Activated B cell treated with CpG ODN at 0.5 μM for 24 hours (primary cell): ENCODE measurements at places on chromosomes 4 and X.

DNA sequence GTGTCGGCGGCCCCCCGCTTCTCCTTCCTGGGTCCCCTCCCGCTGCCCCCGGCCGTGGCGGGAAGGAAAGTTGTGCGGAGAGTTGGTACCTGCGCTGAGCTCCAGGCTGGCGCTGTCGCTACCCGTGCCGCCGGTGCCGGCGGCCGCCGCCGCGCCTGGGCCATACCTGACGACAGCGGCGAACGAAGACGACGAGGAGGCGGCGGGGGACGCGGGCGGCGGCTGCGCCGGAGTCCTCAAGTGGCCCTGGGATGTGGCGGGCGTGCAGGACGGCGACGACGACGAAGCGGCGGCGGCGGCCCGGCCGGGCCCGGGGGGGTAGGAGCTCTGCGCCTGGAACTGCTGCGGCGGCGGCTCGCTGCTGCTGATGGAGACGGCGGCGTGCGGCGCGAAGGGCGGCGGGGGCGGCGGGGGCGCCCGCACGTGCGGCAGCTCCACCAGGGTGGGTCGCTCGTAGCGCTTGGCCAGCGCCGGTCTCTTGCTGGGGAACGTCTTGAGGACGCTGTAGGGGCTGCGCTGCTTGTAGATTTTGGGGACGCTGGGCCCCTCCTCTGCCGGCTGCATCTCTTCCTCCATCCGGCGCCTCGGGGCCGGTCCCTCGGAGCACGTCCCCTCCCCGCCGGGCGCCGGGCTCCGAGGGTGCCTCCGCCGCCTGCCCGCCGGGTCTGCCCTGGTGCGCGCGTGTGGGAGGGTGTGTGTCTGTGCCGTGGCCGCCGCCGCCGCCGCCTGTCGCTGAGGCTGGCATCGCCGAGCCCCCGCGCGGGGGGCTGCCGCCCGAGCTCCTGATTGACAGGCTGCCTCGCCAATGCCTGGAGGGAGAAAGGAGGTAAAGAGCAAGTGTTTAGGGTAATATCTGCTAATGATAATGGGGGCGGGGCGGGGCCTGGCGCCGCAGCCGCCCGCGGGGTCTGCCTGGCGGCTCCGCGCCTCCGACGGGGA is 618 bp downstream of the BEND4 start:
- peak; percentile 73 for DNase-seq

DNA sequence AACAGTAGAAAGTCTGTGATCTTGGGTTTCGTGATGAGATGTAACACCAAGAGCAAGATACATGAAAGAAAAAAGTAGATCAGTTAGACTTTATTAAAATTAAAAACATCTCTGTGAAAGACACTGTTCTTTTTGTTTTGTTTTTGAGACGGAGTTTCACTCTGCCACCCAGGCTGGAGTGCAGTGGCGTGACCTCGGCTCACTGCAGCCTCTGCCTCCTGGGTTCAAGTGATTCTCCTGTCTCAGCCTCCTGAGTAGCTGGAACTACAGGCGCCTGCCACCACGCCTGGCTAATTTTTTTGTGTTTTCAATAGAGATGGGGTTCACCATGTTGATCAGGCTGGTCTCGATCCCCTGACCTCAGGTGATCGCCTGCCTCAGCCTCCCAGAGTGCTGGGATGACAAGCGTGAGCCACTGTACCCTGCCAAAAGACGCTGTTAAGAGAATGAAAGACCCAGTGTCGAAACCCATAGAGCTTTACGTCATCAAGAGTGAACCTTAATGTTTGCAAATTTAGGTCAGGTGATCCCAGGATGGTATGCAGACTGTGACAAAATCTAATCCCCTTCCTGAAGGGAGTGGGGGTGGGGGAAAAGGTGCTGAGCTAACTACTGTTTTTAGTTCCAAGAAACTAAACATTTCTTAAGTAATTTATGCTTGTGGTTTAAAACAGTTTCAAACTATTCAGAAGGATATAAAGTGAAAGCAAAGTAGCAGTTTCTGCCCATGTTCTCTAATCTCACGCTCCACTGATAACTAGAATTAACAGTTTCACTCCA is 8.0 kb downstream of the OFD1 start:
- peak; percentile 16 for DNase-seq

DNA sequence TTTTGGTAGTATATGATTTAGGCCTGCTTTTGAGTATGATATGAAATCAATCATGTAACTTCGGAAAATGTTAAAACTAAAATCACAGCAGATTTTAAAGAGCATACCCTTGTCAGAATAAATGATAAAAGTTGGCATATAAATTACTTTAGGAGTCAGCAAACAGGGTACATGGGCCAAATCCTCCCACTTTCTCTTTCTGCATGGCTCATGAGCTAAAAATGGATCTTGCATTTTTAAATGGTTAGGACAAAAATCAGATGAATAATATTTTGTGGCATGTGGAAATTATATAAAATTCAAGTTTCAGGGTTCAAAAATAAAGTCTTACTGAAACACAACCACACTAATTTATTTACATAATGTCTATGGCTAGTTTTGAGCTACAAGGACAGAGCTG is 214.9 kb downstream of the GASK1B start:
- DNase-seq = no peak

GRCh38 chrX:154439841-154440240 is 2.9 kb downstream of the GDI1 start:
- no peak for DNase-seq

DNA sequence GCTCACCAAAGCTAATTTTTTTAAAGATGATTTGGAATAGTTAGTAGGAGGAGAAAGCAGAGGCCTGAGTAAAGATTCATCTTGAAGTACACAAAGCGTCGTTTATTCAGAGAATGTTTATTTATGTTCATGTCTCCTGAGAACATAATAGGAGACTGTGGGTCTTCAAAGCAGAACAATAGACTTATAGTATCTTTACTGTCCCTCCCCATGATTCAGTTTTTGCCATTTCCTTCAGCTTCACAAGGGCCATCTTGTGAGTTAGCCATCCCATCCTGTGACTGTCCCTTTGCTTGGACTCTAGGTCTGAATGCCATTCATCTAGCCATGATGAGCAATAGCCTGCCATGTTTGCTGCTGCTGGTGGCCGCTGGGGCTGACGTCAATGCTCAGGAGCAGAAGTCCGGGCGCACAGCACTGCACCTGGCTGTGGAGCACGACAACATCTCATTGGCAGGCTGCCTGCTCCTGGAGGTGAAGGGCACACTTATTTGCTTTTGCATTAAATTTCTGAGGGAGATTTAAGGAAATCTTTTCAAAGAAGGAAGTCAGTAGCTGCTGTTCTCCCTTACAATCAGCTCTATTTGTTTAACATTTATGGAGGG is 105.8 kb downstream of the NFKB1 start:
- DNase-seq = no peak

DNA sequence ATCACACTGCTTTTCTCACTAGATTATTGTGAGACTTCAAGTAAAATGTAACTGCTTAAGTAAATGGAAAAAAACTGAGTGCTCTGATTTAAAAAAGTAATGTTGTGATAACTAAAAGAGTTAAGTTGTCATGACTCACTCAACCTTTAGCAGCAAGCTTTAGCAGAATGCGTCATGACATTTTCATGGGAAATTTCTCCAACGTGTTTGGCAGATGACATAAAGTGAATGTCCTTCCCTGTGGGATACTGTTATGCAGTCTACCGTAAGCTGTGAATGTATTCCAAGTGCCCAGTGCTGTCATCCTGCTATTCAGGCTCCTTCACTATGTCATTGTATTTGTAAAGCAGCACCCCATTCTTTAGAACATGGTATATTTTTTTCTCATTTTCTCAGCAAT is 136.2 kb downstream of the CPXCR1 start:
- DNase-seq = no peak
